ENCODE measurements at places on chromosomes 4 and X.
A peak's percentile ranks its signal among the peaks of the same experiment; 100 is the strongest.

GRCh38 chr4:47936336-47936735 is 22.0 kb upstream of the NFXL1 start:
- DNase-seq: no peak

- DNase-seq: peak; percentile 48
Observed at GRCh38 chrX:53930515-53931380, 113.5 kb downstream of the PHF8 start.

- DNase-seq: no peak
Observed at GRCh38 chr4:133498149-133498548, 349.1 kb downstream of the PCDH10 start.

- no peak for DNase-seq
Observed at GRCh38 chr4:187268940-187269339, 545.3 kb upstream of the FAT1 start.

DNA sequence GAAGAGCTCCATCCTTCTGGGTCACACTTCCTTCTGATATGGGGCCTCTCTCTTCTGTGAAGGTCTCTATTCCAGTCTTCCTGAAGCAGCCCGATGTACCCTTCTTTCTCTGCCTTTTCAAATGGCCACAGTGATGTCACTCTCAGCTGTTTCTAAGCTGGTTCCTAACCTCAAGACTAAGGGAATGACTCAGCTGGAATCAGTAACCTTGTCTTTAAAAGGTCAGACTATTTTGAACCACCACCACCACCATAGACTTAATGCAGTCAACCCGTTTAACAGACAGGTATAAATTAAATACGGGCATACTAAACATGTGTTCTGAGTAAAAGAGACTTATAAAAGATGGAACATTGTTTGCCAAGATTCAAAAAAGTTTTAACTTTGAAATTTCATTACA is 121.0 kb downstream of the PPA2 start:
- DNase-seq: peak; percentile 32

DNA sequence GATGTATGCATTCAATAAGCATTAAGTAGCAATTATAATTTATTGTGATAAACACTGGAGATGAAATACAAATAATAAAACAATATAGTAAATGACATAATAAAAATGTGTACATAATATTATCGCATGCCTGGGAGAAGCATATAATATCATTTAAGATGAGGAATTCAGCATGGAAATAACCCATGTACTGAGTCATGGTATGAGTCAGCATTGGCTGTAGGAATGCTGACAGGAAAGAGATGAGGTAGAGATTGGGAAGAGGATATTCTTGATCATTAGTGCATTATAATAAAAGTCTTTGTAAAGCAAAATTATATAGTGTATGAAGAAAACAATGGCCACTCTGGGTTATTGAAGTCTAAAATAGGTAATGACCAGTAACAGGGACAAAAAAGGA is 82.8 kb downstream of the MAGEB10 start:
- peak; percentile 58 for DNase-seq

DNA sequence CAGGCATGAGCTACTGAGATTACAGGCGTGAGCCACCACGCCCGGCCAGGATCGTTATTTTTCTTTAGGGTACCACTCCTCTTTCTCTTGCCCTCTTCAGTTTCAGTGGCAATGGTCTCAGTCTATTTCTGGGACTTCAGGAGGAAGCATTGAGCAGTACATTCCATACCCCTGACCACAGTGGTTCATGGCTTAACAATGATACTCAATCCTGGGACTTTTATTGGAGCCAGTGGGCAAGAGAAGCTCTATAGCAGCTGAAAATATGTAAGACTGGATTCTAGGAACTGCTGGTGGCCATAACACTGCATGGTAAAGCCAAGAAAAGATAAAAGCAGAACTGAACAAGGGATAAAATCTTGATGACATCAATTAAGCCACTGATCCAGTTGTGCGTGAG is 5.8 kb upstream of the CCNA2 start:
- no peak for DNase-seq

DNA sequence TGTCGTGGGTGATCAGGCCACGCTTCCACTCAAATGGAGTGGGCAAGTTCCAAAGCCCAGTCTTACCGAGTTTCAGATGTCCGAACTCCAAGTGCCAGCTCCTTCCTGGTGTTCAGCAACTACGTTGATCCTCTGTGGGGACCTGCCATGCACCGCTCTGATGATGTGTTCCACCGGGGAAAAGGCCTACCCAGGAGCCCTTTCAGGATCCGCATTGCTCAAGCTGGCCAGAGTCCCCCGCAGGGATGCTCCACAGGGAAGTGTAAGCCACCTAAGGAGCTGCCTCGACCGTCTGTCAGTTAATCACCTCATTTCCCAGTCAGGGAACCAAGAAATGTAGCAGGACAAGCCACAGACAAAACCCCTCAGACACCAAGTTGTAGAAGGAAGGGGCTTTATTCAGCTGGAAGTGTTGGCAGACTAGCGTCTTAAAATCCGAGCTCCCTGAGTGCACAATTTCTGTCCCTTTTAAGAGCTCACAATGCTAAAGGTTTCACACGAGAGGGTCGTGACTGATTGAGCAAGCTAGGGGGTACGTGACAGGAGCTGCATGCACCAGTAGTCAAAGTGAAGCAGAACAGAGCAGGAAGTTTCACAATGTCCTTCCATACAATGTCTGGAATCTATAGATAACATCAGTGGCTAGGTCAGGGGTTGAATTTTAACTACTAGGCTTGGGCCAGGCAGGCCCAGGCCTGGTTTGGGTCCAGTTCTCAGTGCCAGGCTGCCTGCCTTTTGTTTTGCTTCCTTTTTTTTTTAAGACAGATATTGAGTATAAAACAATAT is 126.2 kb upstream of the ZDHHC15 start:
- no peak for DNase-seq

GRCh38 chr4:48970471-48970921 is 15.6 kb upstream of the CWH43 start:
- DNase-seq: peak; percentile 38

DNA sequence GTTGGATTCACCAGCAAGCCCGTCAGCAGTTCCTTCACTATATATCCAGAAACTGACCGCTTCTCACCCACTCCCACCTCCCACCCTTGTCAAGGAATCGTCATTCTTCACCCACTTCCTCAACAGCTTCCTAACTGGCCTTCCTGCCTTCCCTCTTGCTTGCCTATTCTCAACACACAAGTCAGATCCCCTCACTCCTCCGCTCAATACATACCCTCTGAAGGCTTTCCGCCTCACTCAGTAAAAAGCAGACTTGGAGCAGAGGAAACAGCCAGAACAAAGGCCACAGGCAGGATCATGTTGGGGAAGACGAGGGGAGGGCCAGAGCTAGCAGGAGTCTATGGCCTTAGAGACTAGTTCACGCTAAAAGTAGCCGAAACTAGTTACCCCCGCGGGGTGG is 23.7 kb downstream of the RWDD4 start:
- no peak for DNase-seq

GRCh38 chr4:176563591-176563990 is 229.1 kb downstream of the VEGFC start:
- DNase-seq: peak; percentile 46

DNA sequence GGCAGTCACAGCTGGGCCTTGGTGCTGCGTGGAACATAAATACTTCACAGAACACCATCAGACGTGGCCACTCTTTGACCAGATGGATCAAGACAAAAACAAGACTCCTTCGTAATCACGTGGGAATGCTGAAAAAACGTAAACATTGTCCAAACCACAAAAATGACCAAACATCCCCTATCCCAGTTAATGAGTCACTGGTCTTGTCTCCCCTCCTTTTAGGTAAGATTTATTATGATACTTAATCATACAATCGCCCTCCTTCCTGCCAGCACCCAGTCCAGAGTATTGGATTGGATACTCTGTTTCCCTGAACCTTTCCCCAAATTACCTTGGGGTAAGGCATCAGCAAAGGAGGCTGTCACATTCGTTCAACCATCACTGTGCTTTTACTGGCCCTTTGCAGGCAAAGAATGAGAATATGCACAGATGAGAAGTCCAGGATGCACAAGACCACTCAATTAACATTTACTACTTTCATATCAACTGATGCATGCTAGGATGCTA is 601 bp upstream of the TCEANC start:
- peak; percentile 87 for DNase-seq

DNA sequence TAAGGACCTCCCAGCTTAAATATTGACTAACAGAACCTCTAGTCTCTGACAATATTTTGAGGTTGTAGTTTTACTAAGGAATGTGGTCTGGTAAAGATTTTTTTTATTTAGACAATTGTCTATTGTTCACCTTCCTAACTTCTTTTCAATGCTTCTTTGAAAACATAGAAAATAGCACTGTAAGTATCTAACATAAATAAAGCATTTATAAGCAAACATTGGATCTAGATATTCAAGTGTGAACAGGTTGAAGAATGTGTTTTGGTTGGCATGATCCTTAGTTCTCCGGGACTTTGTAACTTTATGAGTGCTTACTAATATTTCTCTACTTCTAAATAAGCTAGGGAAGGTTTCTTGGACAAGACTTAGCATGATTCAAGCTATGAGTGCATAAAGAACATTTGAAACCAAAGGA is 285.4 kb upstream of the ARSJ start:
- DNase-seq: no peak

Measured in brain microvascular endothelial cell (primary cell).